Retina (tissue), 1 donor: ENCODE measurements at places on chromosomes 5 and 9.

- no peak for DNase-seq
Measured at GRCh38 chr9:113898596-113898995, 22.5 kb downstream of the ZNF618 start.

DNA sequence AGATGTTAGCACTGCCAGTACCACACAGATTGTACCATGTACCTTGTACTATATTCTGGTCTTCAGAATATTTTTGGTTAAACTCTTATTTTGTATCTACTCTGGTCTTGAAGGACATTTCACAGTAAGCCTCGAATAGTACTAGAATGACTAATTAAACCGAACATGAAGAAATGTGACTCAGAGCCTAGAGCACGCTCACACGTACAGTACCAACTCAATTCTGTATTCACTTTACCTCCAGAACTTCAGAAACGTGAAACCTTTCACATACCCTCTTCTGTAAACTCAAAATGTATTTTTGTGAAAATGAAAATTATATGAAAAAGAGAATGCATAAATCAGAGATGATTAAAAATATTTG lies 112.8 kb downstream of the MVB12B start:
- no peak for DNase-seq

DNA sequence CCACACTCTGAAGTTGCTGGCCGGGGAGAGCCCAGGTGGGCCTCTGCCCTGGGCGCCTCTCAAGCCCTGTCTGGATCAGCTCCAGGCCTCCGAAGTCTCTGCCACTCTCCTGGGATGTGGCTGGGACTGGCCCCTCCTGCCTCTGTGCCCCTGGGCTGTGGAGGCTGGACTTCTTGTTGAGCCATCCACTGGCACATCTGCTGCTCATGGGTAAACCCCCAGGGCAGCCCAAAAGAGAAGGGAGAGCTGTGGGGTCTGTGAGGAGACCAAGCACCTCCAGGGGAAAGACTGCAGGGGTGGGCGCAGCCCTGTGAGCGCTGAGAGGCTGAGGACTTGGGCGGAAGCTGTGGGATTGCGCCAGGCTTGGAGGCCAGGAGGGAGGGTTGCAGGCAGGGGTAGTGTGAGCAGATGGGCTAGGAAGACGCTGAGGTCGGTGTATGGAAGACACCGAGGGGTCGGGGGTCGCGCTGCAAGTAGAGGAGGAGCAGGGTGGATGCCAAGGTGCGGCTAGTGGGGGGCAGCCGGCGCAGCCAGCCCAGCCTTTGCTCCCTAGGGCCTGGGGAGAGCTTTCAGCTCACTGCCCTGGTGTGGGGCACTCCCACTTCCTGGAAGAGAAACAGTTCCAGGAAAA lies 118.1 kb downstream of the WNK2 start:
- DNase-seq: no peak

GRCh38 chr5:67021521-67021920 lies 175.1 kb downstream of the CD180 start:
- DNase-seq: no peak

GRCh38 chr9:123662057-123662776 lies 267.7 kb downstream of the DENND1A start:
- no peak for DNase-seq

- no peak for DNase-seq
Measured at GRCh38 chr5:97544240-97544639, 361.2 kb upstream of the RIOK2 start.

DNA sequence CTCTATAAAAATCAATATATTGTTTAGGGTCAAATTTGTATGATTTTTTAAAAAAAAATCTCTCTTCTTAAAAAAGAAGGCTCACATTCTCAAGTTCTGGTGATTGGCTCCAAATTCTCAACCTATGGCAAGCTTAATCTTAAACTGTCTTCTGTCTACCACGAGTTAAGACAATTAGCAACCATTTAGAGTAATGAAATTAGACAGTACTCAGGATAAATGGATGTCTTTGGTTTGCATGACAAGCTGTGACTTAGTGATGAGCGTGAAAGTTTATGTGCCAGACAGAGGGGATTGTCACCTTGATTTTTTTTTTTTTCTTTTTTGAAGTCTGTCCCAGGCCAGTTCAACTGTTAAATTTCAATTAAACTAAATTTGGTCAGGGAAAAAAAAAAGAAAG lies 1632.3 kb downstream of the MAT2B start:
- DNase-seq: no peak

GRCh38 chr5:100889165-100889743 lies 13.8 kb downstream of the ST8SIA4 start:
- no peak for DNase-seq
